Breast epithelium (tissue), 4 donors: ENCODE measurements at places on chromosomes 1 and 21. TPM values are rescaled to one million over a fixed set of nuclear protein-coding genes. Genes with fewer than 3 reads are reported as not detected.
A peak's percentile ranks its signal among the peaks of the same experiment; 100 is the strongest.

DNA sequence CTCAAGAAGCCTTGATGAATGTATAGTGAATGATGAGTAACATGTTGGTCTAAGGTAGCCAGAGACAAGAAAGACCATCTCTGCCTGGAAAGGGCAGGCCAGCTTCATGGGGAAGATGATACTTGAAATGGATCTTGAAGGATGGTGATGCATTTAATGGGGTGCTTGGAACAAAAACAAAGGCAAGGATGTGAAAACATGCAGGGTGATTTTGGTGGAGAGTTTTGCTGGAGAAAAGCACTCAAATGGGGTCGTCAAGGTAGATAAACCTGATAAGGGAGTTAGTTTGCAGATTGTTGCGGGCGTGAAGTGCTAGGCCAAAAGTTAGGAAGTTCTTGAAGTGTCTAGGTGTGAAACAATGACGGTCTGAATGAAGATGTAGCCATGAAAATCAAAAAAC, 205.4 kb downstream of the HLX start:
- no peak overlapping the region for H3K4me3 ChIP-seq
- no peaks in the 10 kb centered on the region for H3K4me1 ChIP-seq
- no peak overlapping the region for H3K27ac ChIP-seq
- H3K27me3 ChIP-seq, result no peaks in the 10 kb centered on the region

DNA sequence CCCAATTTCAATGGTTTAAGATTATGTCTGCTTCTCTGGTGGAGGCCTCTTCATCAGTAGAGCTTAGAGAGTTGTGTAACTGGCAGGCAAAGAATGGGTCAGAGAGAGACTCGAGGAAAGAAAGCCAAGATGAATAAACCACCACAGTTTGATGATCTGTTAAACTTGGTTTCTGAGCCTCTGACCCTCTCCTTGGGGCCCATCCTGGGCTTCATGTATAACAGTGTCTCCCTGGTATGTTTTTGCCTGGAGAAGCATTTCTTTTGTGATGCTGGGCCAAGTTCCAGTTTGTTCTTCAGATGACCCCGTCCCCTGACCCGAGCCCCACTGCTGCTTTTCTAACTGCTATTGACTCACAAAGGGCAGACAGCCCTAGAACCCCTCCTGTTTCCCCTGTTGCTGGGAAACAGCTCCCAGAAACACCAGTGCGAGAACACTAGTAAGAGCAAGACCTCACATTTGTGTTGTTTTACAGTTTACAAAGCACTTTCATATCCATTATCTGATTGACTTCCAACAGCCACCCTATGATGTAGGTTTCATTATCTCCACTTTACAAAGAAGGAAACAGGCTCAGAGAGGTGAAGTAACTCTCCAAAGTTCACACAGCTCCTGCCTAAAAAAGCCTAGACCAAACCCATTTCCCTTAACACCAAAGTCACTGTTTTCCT, 9.0 kb downstream of the CD2 start:
- no peak for DNase-seq
- no peaks in the 10 kb centered on the region for H3K36me3 ChIP-seq
- H3K4me3 ChIP-seq, result no peak overlapping the region
- H3K4me1 ChIP-seq, result no peaks in the 10 kb centered on the region
- no peak overlapping the region for H3K27ac ChIP-seq
- H3K27me3 ChIP-seq, result no peaks in the 10 kb centered on the region

GRCh38 chr1:88224906-88225305, 459.2 kb upstream of the PKN2 start:
- H3K27me3 ChIP-seq, result no peaks in the 10 kb centered on the region
- no peaks in the 10 kb centered on the region for H3K4me1 ChIP-seq
- H3K36me3 ChIP-seq, result no peaks in the 10 kb centered on the region

- no peak overlapping the region for H3K27ac ChIP-seq
- H3K4me1 ChIP-seq, result no peaks in the 10 kb centered on the region
- DNase-seq, result no peak
- no peak overlapping the region for H3K4me3 ChIP-seq
- no peaks in the 10 kb centered on the region for H3K27me3 ChIP-seq
These were observed 175.2 kb downstream of the DSCAM start for GRCh38 chr21:40671716-40672115.

- H3K27me3 ChIP-seq, result no peaks in the 10 kb centered on the region
- H3K36me3 ChIP-seq, result no peaks in the 10 kb centered on the region
- peak overlapping the region; percentile 27 for H3K4me3 ChIP-seq
- no peak for DNase-seq
These were observed 48.1 kb downstream of the RAP1GAP start for GRCh38 chr1:21621051-21621450.

GRCh38 chr1:8239306-8240023, 78.4 kb upstream of the SLC45A1 start:
- no peaks in the 10 kb centered on the region for H3K27me3 ChIP-seq
- no peak for DNase-seq
- H3K4me3 ChIP-seq, result no peak overlapping the region
- H3K27ac ChIP-seq, result peak overlapping the region; percentile 83

- H3K27ac ChIP-seq, result no peak overlapping the region
- DNase-seq, result no peak
- no peaks in the 10 kb centered on the region for H3K27me3 ChIP-seq
- H3K4me3 ChIP-seq, result no peak overlapping the region
- no peaks in the 10 kb centered on the region for H3K4me1 ChIP-seq
- no peaks in the 10 kb centered on the region for H3K36me3 ChIP-seq
These were observed 5.5 kb downstream of the SMPDL3B start for GRCh38 chr1:27940297-27940696.

DNA sequence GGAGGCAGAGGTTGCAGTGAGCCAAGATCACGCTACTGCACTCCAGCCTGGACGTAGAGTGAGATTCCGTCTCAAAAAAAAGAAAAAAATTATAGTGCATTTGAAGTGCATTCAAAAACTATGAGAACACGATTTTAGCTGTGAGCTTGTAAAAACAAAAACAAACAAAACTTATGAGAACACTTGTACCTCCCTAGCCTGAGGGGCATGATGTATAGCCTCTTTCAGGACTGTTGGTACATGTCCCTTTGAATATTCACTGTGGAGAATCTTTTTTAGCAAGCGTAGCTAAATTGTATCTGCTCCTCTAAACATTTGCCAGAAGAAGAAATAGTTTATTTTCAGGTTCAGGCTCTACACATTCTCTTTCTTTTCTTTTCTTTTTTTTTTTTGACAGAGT, 9.5 kb upstream of the DEGS1 start:
- no peaks in the 10 kb centered on the region for H3K27me3 ChIP-seq
- DNase-seq, result no peak
- H3K36me3 ChIP-seq, result no peaks in the 10 kb centered on the region

- no peaks in the 10 kb centered on the region for H3K27me3 ChIP-seq
- H3K27ac ChIP-seq, result no peak overlapping the region
- DNase-seq, result no peak
- no peaks in the 10 kb centered on the region for H3K4me1 ChIP-seq
- no peak overlapping the region for H3K4me3 ChIP-seq
These were observed 165.4 kb upstream of the KCNK2 start for GRCh38 chr1:214917081-214917635.

DNA sequence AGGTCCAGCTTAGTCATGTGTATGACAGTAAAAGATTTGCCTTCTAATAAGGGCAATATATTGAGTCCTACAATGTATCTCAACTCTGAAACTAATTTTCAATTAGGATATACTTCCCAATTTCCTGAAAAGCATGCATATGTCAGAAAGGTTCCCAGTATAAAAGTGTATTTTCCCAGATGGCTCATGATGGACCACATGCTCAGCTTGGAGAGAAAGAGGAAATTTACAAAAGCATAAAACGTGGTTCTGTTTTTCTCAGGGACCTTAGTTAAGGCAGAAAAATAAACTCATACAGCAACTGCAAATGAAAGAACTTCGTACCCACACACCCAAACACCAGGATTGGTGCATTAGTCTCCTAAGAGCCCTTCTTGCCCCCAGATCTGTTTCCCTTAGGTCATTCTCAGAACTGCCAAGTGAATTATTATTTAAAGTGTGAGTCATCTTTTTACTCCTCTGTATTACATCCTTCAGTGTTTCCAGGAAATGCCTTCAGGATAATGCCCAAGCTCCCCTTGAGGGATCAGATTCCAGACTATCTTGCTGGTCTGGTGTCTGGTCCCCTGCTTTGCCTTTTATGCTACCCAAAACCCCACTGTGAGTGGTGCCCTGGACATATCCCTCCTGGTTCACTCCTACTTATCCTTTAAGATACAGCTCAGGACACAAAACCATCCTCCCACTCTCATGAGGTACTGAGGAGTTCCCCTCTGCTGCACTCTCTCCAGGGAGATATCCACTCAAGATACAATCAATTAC, 57.4 kb downstream of the SSX2IP start:
- no peaks in the 10 kb centered on the region for H3K36me3 ChIP-seq
- H3K4me1 ChIP-seq, result no peaks in the 10 kb centered on the region
- H3K27me3 ChIP-seq, result no peaks in the 10 kb centered on the region
- no peak for DNase-seq
- H3K4me3 ChIP-seq, result no peak overlapping the region

DNA sequence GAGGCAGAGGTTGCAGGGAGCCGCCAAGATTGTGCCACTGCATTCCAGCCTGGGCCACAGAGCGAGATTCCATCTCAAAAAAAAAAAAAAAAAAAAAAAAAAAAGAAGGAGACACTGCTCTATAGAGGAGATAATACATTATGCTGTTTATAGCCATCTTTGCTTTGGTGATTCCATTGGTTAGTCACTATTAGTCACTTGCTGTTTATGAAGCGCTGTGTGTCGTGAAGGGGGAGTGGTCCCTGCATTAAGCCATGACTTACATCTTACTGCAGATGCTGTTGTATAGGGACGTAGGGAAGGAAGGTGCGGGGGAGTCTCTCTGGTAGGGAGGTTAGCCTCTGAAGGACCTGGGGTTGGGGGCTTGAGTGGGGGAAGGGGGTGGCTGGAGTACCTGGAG, 48.3 kb downstream of the HUNK start:
- no peak overlapping the region for H3K4me3 ChIP-seq
- H3K36me3 ChIP-seq, result no peaks in the 10 kb centered on the region
- no peaks in the 10 kb centered on the region for H3K4me1 ChIP-seq
- H3K27ac ChIP-seq, result no peak overlapping the region

DNA sequence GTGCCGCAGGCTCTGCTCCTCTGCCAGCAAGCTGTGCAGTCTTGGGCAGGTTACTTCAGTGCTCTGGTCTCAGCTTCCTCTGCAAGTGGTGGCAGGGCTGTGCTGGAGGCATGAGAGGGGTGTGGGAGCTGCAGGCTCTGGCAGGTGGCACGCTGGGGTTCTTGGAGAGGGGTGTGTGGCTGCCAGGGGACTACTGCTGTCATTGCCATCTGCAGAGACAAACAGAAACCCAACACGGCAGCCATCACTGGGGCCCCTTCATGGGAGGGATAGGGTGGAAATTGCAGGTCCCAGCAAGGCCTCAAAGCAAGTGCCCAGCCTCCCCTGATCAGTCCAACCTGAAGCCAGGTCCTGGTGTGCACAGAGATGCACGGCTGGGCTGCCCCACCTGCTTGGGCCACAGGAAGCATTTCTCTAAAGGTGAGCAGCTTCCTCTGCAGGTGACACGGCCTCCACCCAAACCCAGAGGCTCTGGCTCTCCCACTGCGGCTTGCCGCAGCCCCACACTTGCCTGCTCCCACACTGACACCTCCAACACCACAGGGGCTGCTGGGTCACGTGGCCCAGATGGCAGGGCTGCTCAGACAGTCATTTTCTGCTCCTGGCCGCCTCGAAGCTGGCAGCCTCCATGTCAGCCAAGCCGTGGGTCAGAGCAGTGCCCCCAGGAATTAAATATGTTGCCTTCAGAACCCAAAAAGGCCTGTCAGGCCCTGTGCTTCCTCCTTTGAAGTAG, 4.1 kb upstream of the COL6A2 start:
- no peaks in the 10 kb centered on the region for H3K36me3 ChIP-seq
- H3K27ac ChIP-seq, result peak overlapping the region; percentile 93
- no peak overlapping the region for H3K4me3 ChIP-seq
- no peaks in the 10 kb centered on the region for H3K4me1 ChIP-seq

DNA sequence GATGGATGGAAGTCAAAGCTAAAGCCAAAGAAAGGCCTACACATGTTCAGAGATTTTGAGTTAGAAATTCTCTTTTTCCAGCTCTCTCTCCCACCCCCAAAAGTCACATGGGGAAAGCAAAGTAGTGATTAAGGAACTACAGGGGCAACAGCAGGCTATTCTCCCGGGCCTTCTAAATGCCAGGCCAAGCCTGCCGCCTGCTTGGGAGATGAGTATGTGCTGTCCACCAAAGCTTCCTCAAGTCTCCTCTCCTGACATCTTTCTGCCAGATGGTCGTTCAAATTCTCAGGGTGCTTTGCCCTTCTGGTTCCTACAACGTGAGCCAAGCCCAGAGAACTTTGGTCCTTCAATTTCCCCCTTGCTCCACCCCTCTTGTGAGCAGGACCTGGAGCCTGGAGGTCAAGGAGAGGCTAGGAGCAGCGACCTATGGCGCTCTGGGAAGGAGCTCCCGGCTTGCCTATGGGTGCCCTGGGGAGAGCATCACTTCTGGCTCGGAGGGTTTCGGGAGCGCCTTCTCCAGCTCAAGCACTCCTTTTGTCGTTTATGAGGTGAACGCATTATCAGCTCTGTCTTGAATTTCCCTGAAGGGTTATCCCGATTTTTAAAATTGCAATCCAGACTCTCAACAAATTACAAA, 4.4 kb upstream of the PRRX1 start:
- no peak overlapping the region for H3K4me3 ChIP-seq
- H3K27me3 ChIP-seq, result no peaks in the 10 kb centered on the region
- no peaks in the 10 kb centered on the region for H3K36me3 ChIP-seq
- no peak overlapping the region for H3K27ac ChIP-seq
- no peaks in the 10 kb centered on the region for H3K4me1 ChIP-seq

GRCh38 chr1:17539477-17540254, at the start of gene ARHGEF10L:
ARHGEF10L (plus strand) TSS chr1:17539698; CDS start chr1:17580596, 40,898 bp downstream.
- H3K36me3 ChIP-seq, result no peaks in the 10 kb centered on the region
- H3K27ac ChIP-seq, result peak within 1 kb of the TSS; percentile 98

- H3K27me3 ChIP-seq, result no peaks in the 10 kb centered on the region
- H3K4me3 ChIP-seq, result no peak overlapping the region
- H3K36me3 ChIP-seq, result no peaks in the 10 kb centered on the region
- H3K4me1 ChIP-seq, result no peaks in the 10 kb centered on the region
- H3K27ac ChIP-seq, result no peak overlapping the region
These were observed 22.9 kb downstream of the SAMSN1 start for GRCh38 chr21:14523234-14523633.

- DNase-seq, result no peak
- H3K4me1 ChIP-seq, result no peaks in the 10 kb centered on the region
- no peak overlapping the region for H3K4me3 ChIP-seq
- H3K27me3 ChIP-seq, result no peaks in the 10 kb centered on the region
These were observed 7.0 kb downstream of the DIP2A start for GRCh38 chr21:46465651-46466050.

DNA sequence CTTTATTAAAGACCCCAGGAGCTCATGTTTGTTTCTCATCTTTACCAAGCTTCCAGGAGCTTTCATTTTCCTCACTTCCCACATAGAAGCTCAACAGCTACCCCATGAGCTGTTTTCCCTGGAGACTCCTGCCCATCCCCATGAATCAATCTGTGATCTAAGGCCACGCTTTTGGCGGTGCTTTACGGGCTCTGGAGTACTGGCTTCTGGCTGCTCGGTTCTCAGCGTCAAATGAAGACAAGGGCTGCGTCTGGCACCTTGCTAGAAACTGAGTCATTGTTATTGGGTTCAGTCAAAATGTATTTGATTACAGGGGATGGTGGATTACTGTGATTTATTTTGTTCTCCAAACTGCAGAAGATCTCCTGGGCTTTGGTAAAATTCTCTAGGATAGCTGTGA, 39.9 kb downstream of the ACP6 start:
- DNase-seq, result no peak
- no peaks in the 10 kb centered on the region for H3K4me1 ChIP-seq
- H3K36me3 ChIP-seq, result no peaks in the 10 kb centered on the region
- H3K27me3 ChIP-seq, result no peaks in the 10 kb centered on the region
- H3K27ac ChIP-seq, result no peak overlapping the region

The GRIK3 gene
- total RNA-seq, result 10.0 TPM

The TNFRSF8 gene
- 2.3 TPM for total RNA-seq

The ATP6V1G3 gene
- not detected for total RNA-seq

The MYOG gene
- total RNA-seq, result not detected

The SAMD13 gene
- total RNA-seq, result 3.1 TPM

The HMGCS2 gene
- 23.0 TPM for total RNA-seq

The ERICH3 gene
- 2.0 TPM for total RNA-seq

The SEC16B gene
- 4.8 TPM for total RNA-seq

The TARBP1 gene
- total RNA-seq, result 39.2 TPM

The AADACL4 gene
- not detected for total RNA-seq

The E2F2 gene
- under 0.01 TPM for total RNA-seq
